ENCODE measurements at places on chromosomes 5 and 9.
A peak's percentile ranks its signal among the peaks of the same experiment; 100 is the strongest.

DNA sequence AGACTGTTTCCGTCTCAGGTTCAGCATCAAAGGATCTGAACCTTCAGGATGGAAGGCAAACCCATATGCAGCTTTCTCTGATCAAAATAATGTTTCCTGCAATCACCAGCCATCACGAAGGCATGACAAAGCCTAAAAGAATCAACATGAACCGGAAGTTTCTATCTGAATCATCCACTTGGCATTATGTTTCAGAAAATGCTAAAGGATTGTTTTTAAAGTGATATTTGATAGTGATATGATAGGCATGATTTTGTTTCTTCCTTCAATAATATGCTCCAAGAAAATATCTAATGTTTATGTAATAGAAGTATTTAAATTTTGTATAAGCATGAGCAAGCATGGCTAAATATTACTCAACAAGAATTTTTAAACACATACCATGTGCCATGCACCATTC lies 219.6 kb downstream of the PLK2 start:
- DNase-seq = no peak

DNA sequence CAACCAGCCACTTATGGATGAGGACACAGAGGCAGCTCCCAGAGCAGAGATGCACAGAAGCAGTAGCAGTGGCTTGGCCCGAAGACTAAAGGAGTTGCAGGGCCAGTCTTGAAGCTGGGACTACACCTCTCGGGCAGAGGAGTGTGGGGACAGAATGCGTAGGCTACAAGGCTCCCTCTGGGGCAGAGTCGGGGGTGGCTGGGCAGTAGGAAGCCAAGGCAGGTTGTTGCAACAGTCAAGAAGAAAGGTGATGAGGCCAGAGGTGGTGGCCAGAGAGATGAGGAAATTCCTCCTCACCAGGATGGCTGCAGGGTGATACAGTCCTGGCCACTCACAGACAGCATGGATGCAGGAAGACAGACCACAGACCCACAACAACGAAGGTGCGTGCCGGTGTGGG lies 4.9 kb upstream of the N4BP3 start:
- no peak for DNase-seq

GRCh38 chr9:10566848-10567247 lies 46.0 kb downstream of the PTPRD start:
- no peak for DNase-seq

GRCh38 chr9:3600672-3601071 lies 74.9 kb upstream of the RFX3 start:
- no peak for DNase-seq

DNA sequence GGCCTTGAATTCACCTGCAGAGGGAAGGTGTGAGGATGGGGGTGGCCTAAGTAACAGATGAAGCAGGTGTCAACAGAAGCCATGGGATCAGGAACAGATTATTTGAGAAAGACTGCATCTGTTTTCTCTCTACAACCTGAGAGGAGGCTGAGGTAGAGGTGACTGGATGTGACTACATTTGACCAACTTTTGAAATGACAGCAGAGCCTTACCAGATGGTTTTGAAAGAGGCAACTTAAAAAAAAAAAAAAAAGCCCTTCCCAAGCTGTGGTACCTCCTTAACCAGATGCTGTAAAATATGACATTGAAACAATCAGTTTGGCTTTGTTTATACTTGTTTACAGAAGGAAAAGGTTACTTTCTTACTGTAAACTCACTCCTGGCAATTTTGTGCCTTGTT lies 108.6 kb downstream of the TRIO start:
- DNase-seq = no peak

DNA sequence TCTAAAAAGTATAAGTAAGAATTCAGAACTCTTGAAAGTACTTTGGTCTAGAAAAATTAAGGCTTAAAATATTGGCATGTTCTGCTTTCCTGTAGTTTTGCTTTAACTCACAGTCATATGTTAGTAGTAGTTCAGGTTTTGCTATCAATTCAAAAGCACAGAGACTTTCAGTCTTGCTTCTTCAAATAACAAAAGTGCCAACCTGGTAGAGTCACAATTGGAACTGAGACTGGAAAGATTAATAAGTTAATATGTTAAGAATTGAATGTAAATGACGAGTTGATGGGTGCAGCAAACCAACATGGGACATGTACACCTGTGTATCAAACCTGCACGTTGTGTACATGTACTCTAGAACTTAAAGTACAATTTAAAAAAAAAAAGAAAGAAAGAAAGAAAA lies 822.3 kb downstream of the MTRR start:
- no peak for DNase-seq

DNA sequence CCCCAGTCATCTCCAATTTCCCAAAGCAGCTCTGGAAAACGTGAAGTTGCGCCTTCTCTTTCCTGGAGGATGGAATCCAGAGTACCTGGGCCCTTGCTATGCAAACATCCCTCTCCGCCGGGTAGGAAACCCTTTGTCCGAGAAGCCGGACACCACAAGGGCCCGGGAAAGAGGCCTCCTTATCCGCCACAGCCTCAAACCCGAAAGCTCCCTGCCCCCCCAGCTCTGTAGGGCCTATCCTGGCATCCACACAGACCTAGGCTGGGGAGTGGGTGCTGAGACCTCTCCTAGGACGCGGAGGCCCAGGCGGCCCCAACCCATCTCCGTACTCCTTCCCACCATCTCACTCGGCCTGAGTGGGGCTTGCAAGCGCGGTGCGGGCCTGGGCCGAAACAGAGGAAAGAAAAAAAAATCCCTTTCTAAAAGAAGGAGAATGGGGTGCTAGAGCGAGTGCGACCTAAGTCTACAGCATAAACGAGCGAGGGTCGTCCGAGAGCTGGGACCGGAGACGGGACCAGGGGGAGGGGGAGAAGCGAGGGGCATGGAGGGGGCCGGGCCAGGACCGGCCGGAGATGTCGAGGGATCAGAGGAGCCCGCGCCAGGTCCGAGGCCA lies 624 bp downstream of the FBXW11 start:
- DNase-seq = no peak

- DNase-seq = no peak
Measured at GRCh38 chr9:110370315-110370714, 32.7 kb upstream of the TXNDC8 start.

GRCh38 chr5:81181576-81182316 lies 51.4 kb upstream of the CKMT2 start:
- no peak for DNase-seq

DNA sequence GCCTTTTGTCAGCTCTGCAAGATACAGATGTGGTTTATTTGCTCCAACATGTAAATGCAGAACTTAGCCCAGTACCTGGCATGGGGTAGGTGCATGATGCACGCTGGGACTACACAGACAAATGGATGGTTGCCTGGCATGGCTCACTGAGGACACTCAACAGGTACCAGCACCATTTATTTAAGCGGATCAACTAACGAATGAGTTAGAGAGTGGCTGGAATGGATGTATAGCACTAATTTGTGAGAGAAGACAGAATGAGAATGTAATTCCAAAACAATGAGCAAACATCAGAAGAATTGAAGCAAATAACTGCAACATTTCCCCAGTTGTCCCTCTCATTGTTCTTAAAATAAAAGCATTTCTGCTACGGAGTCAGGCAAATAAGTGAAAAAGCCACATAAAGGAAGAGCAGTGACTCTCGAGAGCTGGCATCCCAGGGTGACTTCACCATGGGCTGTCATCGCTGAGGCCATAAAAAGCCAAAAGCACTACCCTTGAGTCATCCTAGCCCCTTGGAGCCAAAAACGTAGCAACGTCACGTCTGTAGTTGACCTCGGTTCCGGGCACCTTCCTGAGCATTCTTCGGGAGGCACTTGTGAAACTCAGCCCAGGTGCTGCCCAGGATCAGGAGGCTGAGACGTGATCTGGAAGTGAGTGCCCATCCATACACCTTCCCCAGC lies 290.3 kb downstream of the NSG2 start:
- DNase-seq = no peak

DNA sequence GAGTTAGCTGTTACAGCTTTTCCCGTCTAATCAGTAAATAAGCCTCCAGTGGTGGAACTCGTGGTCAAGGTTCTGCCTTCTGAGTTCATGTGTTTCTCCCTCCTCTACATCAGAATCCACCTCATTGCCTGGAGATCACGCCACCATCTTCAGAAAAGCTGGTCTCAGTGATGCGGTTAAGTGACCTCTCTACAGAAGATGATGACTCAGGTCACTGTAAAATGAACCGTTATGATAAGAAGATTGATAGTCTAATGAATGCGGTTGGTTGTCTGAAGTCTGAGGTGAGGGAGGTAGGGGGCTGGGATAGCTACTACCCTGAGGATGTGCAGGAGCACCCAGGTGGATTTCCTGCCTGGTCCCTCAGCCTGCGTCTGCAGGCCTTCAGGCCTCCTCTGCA lies 13.3 kb downstream of the ODF2 start:
- no peak for DNase-seq

DNA sequence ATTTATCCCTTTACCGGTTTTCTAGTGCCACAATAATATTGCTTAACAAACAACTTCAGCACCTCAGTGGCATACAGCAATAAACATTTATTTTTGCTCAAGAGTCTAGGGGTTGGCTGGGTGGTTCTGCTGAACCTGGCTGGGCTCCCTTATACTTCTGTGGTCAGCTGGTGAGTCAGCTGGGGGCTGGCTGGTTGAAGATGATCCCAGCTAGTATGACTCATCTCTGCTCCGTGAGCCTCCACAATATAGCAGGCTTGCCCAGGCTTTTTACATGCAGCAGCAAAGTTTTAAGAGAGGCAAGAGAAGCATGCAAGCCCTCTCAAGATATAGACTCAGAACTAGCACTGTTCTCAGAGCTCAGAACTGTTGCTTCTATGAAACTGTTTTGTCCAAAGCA lies 523.5 kb upstream of the CLINT1 start:
- DNase-seq = peak; percentile 70

GRCh38 chr9:35896570-35896969 lies 9.4 kb upstream of the HRCT1 start:
- DNase-seq = no peak

DNA sequence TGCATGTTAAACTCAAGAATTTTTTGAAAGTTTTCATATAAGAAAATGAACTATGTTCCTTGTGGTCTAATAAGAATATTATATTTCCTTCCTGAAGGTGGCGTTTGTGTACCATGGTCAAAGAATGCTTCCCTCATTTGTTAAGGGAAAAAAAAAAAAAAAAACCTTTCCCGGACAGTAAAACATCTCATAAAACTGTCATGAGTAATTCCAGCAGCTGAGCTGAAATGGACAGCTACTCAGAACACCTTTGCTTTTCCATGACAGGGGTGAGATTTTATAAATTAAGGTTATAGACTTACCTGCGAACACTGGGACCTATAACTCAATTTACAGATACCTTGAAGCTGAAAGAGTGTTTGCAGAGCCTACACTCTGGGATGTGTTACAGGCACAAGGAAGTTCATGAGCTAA lies 113.2 kb upstream of the RANBP3L start:
- no peak for DNase-seq

- DNase-seq = no peak
Measured at GRCh38 chr5:158084292-158084691, 225.3 kb upstream of the CLINT1 start.

DNA sequence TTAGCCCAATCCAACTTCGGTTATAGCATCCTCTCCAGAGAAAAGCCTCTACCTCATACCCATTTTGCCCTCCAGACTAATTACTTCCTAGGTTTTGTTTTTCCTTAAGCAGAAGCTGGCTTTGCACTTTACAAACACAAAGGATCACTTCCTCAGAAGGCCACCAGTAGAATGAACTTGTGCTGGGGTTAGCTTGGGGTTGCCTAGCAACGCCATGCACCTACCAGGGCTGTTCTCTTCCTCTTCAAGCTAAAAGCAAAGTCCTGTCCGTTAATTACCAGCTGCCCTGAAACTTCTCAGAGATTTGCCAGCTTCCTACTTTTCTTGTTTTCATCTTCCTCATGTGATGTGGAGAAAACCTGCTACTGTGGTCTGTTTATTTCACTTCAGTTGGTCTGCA lies 132.0 kb upstream of the WWC1 start:
- DNase-seq = no peak

DNA sequence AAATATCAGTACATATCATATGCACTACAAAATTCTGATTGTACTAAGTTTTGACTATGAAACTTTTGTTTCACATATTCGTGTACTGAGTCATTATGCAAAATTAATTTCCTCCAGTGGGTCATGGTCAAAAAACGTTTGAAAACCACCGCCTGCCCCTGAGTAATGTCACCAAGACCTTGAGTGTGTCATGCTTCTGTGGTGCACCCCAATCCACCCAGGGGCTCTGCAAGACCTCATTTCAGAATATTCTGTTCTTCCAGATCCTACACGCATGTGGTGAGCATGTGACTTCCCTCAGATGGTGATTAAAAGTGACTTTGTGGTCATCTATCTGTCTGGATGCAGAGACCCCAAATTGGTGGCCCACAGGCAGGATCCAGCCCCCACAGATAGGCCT lies 31.0 kb downstream of the ABLIM3 start:
- no peak for DNase-seq

DNA sequence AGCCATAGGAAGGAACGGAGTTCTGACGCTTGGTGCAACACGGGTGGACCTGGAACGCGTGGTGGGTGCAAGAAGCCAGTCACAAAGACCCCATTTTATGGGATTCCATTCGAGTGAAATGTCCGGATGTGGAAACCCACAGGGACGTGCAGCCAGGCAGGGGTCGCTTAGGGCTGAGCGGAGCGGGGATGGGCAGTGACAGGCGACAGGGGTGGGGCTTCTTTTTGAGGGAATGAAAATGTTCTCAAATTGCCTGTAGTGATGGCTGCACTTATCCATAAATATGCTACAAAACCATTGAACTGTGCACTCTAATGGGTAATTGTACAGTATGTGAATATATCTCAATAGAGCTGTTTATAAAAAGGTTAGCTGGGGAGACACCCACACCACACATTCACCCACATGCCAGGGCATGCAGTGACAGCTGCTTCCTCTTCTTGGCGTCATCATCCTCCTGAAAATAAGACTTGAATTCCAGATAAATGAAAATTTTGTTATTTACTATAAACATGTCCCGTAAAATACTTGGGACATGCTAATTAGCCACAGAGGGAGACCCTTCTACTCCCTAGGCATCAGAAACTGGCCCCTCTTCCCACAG lies 71.3 kb upstream of the OLFM1 start:
- no peak for DNase-seq

DNA sequence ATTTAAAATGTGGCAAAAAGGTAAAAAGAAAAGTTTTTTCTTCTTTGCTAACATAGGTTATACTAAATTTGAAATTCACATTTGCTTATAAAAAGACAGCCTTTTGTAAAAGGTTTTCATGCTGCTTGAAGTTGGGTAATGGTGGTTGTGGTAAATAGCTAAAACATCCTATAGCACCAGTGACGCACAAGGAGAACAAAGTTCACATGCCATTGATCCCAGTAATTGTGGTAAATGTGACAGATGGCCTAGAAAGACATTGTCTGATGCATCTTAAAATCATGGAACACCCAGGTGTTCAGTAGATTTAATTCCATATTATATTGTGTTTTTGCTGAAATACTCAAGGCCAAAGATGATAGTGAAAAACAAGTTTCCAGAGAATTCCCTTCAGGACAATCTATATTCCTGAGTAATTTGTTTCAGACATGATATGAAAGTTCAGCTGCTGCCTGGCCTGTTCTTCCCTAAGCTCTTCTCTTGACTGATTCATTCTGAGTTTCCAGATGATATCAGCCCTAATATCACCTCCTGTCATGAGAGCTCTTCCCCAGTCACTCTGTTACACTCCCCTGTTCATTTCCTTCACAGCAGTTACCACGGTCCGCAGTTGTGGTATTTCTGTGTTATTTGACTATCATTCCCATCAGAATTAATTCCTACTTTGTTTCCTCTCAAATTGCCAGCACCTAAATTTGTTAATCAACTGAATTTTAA lies 4.6 kb upstream of the FBXL17 start:
- no peak for DNase-seq

Measured in right forelimb (tissue), 1 donor.